Left ventricle myocardium superior (tissue), 1 donor: ENCODE measurements at places on chromosomes 7 and 10.
A peak's percentile ranks its signal among the peaks of the same experiment; 100 is the strongest.

DNA sequence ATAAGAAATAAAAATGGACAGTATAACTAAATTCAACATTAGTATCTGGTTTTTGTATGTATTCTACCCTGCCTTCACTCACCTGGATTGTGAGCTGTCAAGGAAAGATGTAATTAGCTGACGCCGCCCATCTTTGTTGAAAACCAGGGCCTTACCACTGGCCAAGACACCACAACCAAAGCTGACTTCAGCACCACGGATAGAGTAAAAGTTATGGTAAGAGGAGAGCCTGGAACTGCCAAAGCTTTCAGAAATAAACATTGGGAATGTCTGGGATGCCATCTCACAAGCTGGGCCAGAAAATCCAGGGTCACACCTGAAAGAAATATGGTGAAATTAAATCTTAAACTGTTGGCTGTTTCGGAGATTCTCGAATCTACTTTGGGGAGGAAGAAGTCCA is 190.1 kb upstream of the SLC26A5 start:
- no peak for DNase-seq

DNA sequence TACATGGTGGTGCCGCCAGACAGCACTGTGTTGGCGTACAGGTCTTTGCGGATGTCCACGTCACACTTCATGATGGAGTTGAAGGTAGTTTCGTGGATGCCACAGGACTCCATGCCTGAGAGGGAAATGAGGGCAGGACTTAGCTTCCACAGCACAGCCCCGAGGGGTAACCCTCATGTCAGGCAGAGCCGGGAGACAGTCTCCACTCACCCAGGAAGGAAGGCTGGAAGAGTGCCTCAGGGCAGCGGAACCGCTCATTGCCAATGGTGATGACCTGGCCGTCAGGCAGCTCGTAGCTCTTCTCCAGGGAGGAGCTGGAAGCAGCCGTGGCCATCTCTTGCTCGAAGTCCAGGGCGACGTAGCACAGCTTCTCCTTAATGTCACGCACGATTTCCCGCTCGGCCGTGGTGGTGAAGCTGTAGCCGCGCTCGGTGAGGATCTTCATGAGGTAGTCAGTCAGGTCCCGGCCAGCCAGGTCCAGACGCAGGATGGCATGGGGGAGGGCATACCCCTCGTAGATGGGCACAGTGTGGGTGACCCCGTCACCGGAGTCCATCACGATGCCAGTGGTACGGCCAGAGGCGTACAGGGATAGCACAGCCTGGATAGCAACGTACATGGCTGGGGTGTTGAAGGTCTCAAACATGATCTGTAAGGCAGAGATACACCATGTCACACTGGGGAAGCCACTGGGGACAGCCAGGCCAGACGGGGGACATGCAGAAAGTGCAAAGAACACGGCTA is 104.6 kb upstream of the TNRC18 start:
- peak; percentile 64 for DNase-seq

DNA sequence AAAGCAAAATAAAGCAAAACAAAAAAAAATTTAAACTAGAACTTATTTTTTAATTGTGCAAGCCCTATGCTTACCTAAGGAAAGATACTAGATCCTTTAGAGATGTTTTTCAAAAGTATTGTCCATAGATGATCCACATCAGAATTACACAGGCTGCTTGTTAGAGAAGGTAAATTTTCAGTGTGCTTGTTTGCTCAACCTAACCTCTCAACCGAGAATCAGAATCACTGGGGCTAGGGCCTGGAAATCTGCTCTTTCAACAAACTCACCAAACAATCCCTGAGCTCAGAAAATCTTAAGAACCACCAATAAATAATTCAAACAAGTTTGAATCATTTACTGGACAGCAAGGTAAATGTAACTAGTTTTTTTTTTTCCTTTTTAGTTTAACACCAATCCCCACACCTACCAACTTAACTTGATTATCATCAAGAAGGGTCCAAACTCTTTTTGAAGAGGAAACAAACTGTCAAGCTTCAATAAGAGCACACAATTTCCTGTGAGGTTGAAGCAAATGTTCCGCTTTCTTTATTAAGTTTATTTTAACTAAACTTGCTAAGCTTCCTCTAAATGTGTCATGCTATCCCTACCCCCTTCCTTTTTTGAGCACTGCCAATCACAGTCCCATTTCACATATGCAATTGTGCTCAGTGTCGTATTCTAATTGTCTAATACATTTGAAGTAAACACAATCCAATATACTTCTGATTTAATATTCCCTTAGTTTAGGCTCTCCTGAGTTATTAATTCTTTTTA is 7.4 kb upstream of the TSPAN33 start:
- no peak for DNase-seq

DNA sequence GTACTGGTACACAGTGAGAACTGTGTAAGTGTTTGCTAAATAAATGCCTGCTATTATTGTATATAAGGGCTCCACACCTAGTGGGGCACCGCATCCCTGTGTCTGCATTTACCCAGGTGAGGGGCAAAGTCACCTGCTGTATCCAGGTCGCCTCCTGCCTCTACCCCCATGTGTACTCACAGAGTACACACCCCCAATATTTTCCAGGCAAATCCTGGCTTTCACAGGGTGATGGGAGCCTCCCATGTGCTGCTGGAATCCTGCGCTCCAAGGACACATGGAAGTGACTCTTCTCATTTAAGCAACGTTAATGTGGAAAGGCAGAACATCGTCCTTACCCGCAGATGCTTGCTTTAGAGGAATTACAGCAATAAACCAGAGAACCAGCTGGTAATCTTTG is 48.2 kb downstream of the ARHGAP22 start:
- DNase-seq, result no peak

DNA sequence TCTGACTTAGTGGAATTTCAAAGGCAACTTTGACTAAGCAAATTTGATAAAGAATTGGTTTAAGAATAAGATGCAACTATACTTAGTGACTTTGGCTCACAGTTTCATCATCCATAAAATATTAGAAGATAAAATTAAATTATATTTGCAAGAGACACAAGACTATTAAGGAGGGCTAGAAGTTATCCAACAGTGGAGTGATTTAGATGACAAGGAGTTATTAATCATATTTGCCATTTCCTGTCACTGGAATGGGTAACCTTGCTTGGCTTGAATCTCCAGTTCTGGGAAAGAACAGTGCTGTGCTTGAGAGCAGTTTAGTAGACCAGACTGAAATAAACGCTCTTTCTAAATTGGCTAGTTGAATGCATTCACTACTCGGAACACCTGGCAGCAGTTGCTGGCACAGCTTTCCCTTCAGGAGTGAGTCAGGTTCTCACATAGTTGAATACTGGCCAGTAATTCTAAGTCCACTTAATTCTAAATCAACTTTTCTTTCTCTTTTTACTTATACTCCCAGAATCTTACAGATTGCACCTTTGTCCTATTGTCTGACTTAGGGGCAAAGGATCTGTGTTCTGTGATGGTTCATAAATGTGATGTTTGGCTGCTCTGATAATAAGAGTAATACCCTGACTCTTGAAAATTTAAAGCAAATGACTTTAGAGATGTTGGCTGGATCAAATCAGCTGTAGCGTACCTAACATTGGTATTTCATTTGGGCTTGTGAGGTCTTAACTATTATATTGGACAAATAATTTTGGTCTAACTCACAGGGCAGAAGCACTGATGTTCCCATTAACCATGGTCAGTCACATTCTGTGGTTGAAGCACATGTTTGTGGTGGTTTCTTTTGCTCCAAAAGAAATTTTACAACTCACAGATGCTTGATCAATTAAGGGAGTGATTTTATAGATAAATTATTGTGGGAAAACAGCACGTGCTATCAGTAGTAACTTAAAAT is 16.6 kb downstream of the STMP1 start:
- peak; percentile 74 for DNase-seq

- DNase-seq, result no peak
These were observed 32.3 kb downstream of the NOD1 start for GRCh38 chr7:30446266-30446665.

- peak; percentile 13 for DNase-seq
These were observed 8.4 kb downstream of the DBNL start for GRCh38 chr7:44052771-44053365.
